Left renal pelvis (tissue), 4 donors: ENCODE measurements at places on chromosomes 16 and 17.

DNA sequence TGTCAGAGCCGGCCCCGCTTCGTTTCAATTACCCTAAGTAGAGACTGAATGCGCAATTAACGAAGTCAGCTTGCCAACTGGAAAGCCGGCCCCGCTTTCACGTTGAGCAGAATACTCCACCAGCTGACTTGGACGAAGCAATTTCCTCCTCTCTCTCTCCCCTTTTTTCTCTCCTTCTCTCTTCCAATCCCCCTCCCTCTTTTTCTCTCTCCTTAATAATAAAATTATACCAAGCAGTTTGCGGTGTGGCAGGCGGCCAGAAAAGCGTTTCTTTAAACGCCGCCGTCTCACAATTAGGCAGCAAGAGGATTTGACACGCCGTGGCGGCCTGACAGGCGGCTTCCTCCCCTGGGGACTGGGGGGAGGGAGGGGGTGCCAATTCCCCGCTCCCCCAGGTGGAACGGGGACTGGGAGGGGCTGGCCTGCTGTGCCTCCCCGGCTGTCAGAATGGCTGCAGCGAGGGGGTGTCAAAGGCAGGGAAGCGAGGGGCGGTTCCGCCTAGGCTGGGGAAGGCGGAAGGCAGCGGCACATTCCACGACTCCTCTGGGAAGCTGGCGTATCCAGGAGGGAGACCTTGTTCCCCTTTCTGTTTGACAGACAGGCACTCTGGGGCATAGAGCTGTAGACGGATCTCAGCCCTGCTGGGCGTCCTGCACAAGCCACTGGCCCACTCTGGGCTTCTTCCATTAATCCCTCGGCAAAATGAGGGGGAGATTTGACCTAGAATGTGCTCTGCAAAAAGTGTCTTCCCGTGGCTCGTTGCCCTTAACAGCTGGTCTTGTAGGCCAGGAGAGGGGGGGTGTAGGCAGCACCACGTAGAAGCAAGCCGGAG is 52.7 kb downstream of the SREBF1 start:
- DNase-seq = no peak

DNA sequence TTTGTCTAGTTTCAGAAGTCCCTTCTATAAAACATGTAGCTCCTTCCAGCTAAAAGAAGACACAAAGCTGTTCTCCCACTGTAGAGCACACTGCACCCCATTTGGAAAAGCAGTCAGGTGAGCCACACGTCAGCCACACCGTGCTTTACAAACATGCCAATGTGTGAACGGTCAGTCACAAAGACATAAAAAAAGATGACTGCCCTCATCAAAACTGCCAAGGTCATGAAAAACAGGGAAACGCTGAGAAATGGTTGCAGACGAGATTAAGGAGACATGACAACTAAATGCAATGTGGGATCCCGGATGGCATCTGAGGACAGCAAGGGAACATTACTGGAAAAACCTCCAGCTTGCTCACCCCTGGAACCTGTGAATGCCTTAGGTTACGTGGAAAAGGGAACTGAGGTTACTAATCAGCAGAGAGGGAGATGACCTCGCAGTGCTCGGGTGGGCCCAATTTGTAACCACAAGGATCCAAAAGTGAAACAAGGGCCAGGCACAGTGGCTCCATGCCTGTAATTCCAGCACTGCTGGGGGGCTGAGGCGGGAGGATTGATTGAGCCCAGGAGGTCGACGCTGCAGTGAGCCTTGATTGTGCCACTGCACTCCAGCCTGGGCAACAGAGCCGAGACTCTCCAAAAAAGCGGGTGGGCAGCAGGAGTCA is 8.1 kb downstream of the ANKRD11 start:
- no peak for DNase-seq

DNA sequence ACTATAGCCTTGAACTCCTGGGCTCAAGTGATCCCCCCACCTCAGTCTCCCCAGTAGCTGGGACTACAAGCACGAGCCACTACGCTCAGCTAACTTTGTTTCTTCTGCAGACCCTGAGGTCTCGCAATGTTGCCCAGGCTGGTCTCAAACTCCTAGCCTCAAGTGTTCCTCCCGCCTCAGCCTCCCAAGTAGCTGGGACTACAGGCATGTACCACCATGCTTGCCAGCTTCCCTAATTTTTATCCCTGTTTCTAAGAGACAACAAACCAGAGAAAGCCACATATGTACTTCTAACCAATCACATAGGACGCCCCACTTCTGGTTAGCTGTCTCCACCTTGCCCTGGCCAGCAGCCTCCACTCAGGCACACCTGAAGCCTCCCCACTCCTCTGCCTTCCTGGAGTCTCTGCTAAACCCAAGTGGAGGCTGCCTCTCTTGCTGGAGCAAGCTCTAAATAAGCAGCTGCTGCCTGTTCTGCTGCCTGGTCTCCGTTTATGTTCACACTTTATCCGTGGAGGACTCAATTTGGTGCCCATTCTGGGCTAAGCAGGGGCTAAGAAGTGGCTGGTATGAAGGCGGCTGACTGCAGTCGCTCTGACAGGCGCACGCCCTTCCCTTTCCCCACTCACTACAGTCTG is 24.7 kb downstream of the NSMCE1 start:
- no peak for DNase-seq

- no peak for DNase-seq
Measured at GRCh38 chr16:87076950-87077749, 240.0 kb downstream of the C16orf95 start.

DNA sequence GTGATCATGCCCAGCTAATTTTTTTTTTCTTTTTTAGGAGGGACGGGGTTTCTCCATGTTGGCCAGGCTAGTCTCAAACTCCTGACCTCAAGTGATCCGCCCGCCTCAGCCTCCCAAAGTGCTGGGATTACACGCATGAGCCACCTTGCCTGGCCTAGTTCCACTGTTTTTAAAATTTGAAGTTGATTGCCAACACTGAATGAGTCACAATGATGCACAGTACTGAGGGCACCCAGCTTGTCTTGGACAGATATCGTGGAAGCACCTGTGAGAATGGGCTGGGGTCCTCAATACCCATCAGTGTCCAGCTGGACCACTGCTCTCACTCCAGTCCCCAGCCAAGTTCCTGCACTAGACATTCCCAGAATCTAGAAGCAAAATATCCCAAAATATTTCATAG is 2.5 kb downstream of the KNOP1 start:
- DNase-seq = no peak

GRCh38 chr17:49407981-49408501 is 6.6 kb downstream of the PHB1 start:
- DNase-seq = peak; percentile 54
